Gastrocnemius medialis (tissue), 4 donors: ENCODE measurements at places on chromosomes 7 and 10. TPM values are rescaled to one million over a fixed set of nuclear protein-coding genes. Genes with fewer than 3 reads are reported as not detected.

- no peak for DNase-seq
Observed at GRCh38 chr10:43160046-43160920, 22.0 kb downstream of the CSGALNACT2 start.

GRCh38 chr10:100656454-100656853, 88.9 kb upstream of the PAX2 start:
- no peak for DNase-seq

DNA sequence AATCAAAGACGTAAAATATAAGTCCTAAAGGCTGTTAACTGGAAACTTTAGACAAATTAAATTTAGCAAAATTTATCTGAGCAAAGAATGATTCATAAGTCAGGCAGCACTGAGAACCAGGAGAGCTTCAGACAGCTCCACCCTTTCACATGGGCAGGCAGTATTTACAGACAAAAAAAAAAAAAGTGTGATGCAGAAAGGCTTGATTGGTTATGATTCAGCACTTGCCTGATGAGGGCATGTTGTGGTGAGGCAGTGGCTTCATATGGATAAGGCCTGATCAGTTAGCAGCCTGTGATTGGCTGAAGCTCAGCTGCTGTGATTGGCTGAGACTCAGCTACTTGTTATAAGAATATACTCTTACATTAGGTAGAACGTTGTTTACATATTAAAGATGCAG, 495.4 kb upstream of the POM121L12 start:
- no peak for DNase-seq

TMEM270 gene
- total RNA-seq = not detected

- no peak for DNase-seq
Observed at GRCh38 chr7:40879941-40880543, 745.2 kb downstream of the SUGCT start.

FAM53B gene
- 253 TPM for total RNA-seq

DNA sequence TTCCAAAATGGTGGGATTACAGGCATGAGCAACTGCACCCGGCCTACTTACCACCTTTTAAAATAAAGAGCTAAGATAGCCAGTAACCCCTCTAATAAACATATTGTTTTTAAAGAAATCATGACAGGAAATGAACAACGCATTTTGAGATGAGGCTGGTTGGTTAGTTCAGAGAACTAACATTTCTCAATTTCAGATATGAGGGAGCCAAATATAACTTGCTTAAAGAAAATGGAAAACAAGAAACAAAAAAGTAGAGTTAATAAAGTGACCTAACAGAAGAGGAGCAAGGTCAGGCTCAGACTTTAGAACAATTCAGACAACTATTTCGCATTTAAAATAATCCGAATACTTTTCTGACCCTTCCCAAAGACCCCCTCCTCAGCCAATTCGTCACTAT, 254.9 kb upstream of the PHF14 start:
- DNase-seq = no peak

- no peak for DNase-seq
Observed at GRCh38 chr7:149718730-149719049, 54.7 kb downstream of the ZNF467 start.

- no peak for DNase-seq
Observed at GRCh38 chr7:135877805-135878204, 99.4 kb downstream of the MTPN start.

CTAGE8 gene
- total RNA-seq = not detected

DNA sequence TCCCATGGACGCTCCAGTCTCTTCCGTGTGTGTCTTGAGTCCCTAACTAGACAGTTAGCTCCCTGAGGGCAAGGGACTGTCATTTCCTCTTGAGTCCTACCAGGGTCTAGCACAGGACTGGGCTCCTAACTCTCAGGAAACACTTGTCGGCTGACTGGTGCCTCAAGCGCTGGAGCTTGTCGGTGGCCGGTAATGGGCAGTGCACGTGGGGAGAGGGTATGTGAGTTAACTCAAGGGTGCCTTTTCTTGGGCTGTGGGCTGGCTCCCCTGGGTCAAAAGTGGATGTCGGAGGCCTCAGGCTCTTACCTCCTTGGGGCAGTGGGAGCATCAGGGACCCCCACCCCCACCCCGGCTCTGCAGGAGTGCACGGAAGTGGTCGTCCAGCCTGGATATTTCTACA, 32.9 kb downstream of the ZNF775 start:
- no peak for DNase-seq

MCM10 gene
- total RNA-seq = 1.5 TPM

DNA sequence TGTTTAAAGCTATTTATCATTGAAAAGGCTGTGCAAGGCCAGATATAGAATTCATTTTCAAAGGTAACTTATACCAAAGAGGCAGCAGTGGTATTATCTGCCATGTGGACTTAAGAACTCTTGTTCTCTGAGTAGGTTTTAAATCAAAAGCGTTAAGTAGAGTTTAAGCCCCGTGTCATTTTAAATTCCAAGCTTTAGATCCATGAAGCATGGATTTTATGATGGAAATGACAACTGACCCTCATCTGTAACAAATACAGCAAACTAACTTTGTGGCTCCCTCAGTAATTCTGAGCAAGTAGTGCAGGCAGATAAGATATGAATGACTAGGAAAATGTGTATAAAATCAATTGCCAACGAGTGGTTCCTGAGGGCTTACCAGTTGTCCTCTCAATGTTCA, 247.0 kb downstream of the WDR11 start:
- DNase-seq = no peak

DNA sequence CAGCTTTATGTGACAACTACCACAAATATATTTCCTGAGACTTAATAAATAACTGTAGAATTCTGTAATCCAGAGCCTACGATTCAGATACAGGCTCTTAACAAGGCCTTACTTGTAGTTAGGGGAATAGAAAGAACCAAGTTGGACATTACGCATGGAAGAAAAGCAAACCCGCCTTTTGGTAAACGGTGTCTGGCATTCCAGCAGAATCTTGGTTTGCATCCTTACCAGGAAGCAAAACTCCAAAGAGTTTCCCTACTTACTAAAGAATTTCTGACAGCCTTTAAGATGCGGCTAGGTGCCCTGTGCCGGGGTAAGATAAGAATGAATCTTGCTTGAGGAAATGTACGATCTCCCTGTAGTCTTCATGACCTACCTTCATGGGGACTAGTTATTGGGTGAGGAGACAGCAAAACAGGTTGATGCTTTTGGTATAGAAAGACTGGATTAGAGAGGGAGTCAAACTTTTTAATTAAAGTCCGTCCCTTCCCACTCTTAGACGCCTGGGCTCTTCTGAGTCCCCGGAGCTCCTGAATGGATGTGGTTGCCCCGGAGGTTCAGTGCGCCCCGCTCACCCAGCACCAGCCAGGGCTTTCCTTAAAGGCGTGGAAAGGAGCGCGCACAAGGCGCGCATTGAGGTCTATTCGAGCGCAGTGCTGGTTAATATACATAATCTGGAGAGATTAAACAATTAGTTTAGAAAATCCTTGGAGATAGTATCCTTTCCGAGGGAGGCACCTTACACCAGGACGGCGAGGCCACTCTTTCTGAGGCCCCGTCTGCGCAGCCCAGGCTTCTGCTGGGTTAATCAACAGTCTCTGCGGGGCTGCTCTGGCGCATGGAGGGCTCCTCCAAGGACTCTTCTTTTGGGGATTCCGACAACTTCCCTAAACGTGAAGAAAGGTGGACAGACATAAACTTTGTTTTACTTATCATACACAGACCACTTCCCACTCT, 11.5 kb downstream of the PTF1A start:
- DNase-seq = no peak

DNA sequence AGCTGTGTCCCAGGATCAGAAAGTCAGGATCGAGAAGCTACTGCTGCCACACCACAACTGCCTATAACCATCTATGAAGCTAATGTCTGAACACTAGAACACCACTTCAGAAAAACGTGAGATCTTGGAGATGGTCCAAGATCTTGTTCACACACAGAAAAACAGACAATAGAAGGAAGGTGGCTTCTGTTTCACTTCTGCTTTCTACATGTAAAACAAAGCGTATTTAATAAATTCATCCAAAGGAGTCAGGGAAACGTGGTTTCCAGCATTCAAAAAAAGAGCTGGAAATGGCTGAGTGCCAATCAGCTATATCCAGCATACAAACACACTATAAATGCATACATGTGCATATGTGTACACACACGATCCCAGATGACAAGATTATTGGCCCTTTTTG, 70.2 kb upstream of the CCDC71L start:
- DNase-seq = no peak

DNA sequence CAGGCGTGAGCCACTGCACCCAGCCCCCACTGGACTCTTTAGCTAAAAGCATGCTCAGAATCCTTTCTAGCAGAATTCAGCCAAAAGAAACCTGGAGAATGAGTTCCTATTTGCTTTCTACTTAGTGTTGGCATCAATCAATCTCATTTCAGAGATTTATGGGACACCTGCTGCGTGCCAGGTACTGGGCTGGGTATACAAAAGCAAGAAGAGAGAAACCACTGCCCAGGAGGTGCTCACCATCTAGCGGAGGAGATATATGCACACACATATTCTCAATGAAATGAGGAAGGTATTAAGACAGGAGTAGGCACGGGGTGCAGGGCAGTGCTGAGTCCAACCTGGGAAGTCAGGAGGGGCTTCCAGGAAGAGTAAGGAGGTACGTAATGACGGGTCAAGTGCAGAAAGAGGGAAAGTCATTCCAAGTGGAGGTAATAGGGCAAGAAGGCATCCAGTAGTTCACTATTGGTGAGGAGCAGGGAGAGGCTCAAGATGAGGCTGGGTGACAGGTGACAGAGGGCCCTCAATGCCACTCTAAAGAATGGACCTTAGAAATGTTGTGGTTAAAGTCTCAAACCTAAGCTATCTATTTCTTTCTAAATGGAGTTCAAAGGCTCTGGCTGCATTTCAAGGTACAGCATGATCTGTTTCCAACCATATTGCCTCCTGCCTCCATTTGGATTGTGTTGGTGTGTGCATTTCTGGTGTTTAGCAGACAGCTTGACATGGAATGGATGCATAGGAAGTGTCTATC, 22.1 kb downstream of the ABLIM1 start:
- DNase-seq = no peak

DNA sequence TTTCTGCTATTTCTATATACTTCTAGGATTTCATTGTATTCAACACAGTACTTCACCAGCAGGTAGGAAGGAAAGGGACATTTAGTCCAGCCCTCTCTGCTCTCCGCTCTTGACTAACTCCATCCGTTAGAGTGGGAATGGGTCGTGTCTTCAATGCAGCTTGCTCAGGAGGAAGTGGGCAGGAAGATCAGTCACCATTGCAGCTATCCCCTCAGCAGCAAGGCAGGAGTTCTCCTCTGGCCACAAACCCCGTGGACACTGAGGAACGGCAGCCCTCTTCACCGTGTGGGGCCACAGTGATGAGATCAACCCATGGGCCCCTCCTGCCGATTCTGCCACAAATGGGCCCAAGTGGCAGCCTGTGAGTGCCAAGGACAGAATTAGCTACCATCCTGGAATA, 30.2 kb upstream of the IKZF1 start:
- DNase-seq = no peak

GRCh38 chr10:44566786-44567185, 181.9 kb upstream of the CXCL12 start:
- no peak for DNase-seq

- DNase-seq = no peak
Observed at GRCh38 chr7:76364198-76364584, 5.4 kb upstream of the YWHAG start.

RASSF4 gene
- total RNA-seq = 9.4 TPM

FAM24B gene
- not detected for total RNA-seq
